ENCODE measurements at places on chromosomes 16 and 17.

DNA sequence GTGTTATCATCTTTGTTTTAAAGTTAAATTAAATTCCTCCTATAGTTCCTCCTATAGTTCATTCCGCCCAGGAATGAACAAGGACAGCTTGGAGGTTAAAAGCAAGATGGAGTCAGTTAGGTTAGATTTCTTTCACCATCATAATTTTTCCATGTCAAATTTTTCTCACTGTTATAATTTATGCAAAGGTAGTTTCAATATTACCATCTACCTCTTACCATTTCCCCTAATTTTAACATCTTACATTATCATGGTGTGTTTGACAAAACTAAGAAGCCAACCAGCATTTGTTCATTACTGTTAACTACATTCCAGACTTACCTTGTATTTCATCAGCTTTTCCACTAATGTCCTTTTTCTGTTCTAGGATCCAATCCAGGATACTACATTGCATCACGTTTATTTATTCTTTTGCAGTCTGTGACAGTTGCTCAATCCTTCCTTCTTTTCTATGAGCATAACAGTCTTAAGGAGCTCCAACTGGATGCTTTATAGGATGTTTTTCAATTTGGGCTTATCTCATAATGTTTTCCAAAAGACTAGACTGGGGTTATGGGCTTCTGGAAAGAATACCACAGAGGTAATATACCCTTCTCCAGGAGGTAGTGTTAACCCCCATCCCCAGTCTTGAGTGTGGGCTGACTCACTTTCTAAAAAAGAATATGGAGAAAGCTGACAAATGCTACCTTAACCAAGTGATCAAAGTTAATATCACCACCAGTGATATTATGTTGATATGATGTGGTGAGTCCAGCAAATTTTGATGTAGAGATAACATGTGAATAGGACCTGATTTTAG lies 158.5 kb downstream of the PPM1E start:
- no peak for DNase-seq

DNA sequence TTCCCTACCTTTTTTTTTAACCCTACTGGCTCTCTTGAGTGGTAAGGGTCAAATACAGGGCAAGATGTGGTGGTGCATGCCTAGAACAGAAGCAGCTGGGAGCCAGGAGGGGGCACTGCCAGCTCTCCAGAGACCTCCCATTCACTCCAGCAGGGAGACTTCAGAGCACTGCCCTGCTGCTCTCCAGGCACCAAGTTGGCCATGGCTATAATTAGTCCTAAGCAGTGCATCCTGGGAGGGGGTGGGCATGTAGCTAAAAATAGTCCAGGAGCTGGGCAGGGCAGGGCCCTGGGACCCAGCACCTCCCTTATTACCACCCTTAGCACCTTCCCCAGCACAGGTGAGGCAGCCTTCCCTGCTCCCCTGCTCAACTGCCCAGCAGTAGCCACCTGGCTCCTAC lies 3.5 kb downstream of the CORO6 start:
- no peak for DNase-seq

- no peak for DNase-seq
Measured at GRCh38 chr17:39553341-39553945, 54.3 kb downstream of the NEUROD2 start.

DNA sequence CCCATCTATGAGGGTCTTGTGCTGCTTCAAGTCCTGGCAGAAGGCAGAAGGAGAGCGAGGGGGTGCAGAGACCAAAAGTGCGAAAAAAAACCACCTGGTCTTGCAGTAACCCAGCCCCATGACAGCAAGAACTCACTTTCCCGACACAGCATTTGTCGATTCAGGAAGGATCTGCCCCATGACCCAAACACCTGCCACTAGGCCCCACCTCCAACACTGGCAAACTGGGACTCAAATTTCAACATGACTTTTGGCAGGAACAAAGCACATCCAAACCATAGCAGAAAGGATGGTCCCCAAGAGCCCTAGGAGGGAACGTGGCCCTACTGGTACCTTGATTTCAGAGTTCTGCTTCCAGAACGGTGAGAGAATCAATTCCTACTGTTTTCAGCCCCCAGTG lies 34.7 kb upstream of the KLHDC4 start:
- no peak for DNase-seq

DNA sequence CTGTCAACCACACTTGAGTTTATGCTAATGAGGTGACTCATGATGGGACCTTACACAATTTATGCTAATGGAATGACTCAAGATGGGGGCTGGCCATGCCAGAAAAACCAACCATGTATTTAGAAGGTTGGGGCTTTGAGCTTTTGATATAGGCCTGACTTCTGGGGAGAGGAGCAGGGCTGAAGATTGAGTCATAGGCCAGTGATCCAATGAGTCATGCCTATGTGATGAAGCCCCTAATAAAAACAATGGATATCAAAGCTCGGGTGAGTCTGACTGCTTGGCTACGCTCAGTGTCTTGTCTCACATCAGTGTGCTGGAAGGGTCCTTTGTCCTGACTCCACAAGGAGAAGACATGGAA lies 7.3 kb downstream of the MFSD6L start:
- DNase-seq, result no peak
